ENCODE measurements at places on chromosomes 7 and 10. TPM values are rescaled to one million over a fixed set of nuclear protein-coding genes. Genes with fewer than 3 reads are reported as not detected.
A peak's percentile ranks its signal among the peaks of the same experiment; 100 is the strongest.

- DNase-seq, result no peak
Measured at GRCh38 chr7:82605247-82605864, 161.8 kb upstream of the CACNA2D1 start.

GRCh38 chr10:60114765-60115586, 208.6 kb upstream of the CCDC6 start:
- DNase-seq, result peak; percentile 9

- DNase-seq, result no peak
Measured at GRCh38 chr10:124414076-124414475, 4.6 kb downstream of the OAT start.

GRCh38 chr10:132875435-132875834, 66.9 kb downstream of the CFAP46 start:
- no peak for DNase-seq

- no peak for DNase-seq
Measured at GRCh38 chr7:66597461-66597860, 31.2 kb upstream of the KCTD7 start.

DNA sequence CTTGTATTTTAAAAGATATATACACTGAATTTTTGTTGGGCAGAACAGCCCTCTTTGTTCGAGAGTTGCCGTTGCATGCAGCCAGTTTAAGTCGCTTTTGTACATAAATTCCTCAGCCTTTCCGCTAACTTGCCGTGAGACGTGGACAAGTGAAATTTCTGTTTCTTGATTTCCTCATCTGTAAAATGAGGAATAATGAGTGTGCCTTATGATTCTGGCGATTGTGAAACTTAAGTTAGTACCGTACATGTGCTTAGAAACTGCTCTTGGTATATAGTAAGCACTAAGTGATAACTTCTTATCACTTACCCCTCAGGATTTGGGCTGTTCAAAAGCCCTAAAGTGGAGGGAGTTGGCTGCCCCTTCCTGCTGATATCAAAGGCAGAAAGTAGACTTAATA, 1.4 kb downstream of the CCNJ start:
- no peak for DNase-seq

DNA sequence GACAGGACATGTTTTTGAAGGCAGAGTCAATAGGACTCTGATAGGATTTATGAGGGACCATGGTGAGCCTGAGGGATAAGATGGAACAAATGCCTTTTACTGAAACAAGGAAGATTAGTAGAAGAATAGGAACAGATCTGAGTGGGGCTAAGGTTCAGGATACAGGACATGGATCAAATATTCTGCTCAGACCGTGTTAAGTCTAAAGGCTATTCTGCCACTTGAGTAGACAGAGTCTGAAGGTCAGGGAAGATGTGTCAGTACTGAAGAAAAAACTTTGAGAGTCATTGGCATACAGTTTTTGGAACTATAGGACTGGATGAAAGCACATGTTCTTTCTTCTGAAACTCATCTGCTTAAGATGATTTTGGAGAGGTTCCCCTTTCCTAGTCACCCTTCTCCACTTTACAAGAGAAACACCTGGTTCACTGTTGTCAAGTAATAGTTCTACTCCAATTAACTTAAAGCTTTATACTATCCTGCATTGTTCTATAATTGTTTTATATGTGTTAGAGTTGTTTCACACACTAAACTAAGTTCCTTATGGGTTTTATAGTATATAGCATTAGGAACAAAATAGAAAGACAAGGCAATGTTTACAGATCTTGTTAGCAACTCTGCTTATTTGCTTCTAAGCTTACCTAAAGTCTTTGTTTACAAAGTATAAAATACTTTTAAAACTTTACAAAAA, 43.4 kb downstream of the WASL start:
- no peak for DNase-seq

DNA sequence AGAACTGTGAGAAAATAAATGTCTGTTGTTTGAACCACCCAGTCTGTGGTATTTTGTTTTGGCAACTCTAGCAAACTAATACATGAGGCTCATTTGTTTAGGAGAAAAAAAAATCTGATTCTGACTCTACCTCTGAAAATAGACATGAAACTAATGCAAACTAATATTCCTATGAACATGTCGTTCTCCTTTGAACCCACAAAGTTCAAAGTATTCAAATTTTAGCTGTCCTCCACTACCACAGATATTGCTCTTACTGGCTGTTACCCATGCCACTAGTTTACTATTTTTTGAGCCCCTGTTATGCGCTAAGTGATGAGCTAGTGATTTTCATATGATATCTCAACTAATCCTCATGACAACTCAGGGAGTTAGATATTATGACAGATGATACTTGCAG, 58.8 kb upstream of the ZNF804B start:
- DNase-seq, result no peak

DNA sequence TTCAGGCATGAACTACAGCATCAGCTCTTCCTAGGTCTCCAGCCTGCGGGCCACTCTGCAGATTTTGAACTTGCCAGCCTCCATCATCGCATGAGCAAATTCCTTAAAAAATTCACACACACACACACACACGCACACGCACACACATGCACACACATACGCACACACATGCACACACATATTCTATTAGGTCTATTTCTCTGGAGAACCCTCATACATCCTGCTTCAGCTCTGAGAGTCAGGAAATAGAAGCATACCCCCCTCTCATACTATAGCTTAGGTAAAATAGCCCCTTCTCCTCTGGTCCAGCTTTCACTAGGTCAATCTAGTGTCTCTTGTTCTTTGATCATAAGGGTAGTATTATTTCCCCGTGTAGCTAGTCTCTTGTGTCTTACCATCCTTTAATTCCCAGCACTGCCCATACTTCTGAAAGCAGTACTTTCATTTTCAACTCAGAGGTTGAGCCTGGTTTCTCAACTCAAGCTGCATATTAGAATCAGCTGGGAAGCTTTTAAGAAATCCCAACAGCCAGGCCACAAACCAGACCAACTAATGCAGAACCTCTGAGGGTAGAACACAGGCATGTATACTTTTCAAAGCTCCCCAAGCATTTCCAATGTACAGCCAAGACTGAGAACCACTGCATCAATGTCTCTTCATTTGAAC, 30.9 kb upstream of the ITGB8 start:
- DNase-seq, result no peak

- no peak for DNase-seq
Measured at GRCh38 chr10:52927678-52928077, 155.1 kb upstream of the MBL2 start.

GRCh38 chr7:410395-410910, 109.2 kb downstream of the PDGFA start:
- DNase-seq, result no peak

- DNase-seq, result no peak
Measured at GRCh38 chr7:128791972-128792327, 182 bp downstream of the CCDC136 start.

DNA sequence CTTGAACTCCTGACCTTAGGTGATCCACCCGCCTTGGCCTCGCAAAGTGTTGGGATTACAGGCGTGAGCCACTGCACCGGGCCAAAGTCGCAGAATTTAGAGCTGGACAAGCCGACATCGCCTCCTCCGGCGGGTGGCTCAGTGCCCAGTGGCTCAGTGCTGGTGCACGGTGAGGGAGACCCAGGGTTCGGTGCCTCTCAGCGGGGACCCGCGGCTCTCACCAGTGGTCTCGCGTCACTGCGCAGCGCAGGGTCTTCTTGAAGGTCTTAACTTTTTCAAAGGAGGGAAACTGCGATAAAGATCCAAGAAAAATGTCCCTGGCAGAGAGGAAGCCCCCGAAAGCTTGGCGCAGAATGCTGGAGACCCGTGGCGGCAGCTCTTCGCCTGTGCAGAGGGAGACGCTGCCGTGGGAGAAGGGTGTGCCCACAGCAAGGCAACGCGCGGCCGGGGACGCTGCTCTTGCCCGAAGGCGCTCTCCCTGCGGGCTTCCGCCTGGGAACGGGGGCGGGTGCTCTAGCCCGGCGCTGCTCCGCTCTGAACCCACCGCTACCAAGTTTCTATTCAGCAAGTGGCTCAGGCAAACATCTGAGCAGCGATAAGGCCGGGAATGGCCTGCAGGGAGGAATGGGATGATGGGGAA, 324.3 kb downstream of the DNAJB6 start:
- no peak for DNase-seq

DNA sequence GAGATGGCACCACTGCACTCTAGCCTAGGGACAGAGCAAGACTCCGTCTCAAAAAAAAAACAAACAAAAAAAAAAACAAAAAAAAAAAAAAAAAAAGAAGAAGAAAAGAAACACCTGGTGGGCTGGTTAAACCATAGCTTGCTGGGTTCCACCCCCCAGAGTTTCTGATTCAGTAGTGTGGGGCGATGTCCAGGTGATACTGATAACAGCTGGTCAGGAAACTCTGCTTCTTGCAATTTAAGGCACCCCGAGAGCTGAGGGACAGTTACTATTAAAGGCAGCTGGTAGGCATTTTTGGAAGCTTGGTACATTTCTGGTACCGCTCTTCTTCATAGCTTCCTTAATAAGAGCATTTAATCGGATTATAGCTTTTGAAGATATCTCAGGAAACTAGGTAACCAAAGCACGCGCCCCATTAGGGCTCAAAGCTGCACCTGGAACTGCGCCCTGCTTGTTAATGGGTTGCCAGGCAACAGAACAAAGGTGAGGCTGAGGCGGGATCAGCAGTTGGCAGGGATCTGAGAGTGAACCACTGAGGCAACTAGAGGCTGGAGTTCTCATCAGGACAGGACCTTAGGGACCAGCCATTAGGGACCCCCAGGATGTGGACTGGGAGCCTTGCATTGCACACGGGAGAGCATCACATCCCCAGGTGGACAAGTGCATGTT, 6.5 kb upstream of the SDK1 start:
- DNase-seq, result no peak

- DNase-seq, result peak; percentile 48
Measured at GRCh38 chr7:107180378-107180777, 11.6 kb downstream of the HBP1 start.

DNA sequence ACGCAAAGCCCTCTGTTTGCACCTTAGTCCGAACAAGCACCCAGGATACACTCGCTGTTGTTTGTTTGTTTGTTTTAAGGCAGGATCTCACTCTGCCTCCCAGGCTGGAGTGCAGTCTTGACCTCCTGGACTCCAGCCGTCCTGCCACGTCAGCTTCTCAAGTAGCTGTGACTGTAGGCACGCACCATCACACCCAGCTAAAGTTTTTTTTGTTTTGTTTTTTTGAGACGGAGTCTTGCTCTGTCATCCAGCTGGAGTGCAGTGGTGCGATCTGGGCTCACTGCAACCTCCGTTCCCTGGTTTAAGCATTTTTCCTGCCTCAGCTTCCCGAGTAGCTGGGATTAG, 76.8 kb downstream of the CTBP2 start:
- DNase-seq, result no peak

DNA sequence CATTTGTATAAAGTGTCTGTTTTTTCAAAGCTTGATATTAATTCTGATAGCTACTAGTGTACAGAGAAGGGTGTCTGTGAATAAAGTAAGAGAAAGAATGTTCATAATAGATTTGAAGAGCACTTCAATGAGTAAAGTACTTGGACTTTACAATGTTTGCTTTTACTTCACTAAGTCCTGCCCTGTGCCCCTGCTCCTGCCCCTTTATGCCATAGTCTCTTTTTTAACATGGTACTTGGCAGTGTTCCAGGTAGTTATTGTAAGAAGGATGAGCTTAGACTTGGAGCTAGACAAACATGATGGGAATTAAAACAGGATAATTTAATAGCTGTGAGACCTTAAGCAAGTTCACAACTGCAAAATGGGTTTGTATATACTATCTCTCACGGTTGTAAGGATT, 41.0 kb downstream of the ZEB1 start:
- no peak for DNase-seq

GRCh38 chr10:118781541-118781940, 26.8 kb upstream of the CACUL1 start:
- DNase-seq, result no peak

DNA sequence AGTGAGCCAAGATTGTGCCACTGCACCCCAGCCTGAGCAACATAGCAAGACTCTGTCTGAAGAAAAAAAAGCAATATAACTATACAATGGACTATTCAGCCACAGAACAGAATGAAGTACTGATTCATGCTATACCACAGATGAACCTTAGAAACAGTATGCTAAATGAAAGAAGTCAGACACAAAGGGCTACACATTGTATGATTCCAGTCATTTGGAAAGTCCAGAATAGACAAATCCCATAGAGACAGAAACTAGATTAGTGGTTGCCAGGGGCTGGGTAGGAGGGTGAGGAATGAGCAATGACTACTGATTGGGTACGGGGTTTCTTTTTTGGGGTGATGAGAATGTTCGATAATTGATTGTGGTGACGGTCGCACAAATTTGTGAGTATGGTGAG, 9.6 kb upstream of the CFAP70 start:
- no peak for DNase-seq

DNA sequence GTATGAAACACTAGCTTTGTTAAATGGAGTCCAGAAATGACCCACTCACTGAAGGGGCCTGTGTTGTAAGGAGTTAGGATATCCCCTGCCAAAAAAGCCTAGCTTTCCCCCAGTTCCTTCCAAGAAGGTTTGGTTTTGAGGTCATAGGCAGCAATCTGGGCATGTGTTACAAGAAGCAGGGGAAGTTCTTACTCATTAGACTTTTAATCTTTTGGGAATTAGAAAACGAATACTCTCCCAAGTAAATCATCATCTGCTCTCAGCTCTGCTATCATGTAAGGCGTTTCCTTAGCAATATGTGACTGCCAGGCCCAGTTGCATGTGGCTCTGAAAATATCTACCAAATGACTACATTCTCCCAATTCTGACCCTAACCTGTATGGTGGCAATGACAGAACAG, 3.7 kb downstream of the NOD1 start:
- DNase-seq, result no peak

DNA sequence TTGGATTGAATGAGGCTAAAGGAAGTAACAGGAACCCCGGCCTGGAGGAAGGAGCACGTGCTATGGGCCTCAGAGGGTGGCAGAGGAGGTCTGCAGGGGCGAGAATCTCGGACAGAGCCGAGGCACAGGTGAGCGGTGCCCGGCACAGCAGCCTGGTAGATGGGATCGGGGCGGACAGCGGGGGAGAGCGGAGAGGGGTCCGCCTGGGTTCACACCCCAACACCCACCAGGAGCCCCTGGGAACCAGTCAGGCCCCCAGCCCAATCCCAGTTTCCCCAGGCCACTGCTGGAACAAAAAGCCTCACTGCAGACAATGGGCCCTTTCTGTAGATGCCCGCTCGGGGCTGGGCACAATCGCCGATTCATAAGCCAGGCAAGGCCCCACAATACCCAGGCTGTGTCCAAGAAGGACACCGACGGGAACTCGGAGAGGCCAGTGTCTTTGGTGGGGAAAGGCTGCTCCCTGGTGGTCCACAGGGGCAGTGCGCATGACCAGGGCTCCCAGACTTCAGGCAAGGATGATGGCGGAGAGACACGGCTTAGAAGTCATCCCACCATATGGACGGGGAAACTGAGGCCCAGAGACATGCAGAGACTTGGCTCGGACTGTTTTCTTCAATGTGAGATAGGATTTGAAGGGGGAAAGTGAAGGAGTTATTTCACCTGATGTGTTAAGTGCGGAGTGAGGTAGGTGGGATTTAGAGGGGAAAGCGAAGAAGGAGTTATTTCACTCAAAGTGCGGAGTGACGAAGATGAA, 106.9 kb upstream of the GPR26 start:
- no peak for DNase-seq

The GRM8 gene
- total RNA-seq, result not detected

The POLR2J2 gene
- 20.9 TPM for total RNA-seq

The GNAT3 gene
- not detected for total RNA-seq

The ATG9B gene
- total RNA-seq, result 14.9 TPM

The EGR2 gene
- 54.5 TPM for total RNA-seq

The HOXA9 gene
- total RNA-seq, result not detected

The PNLIP gene
- total RNA-seq, result not detected

The IFIT2 gene
- 4.9 TPM for total RNA-seq

The NUTM2E gene
- not detected for total RNA-seq

Data from activated naive CD4-positive, alpha-beta T cell treated with anti-CD3 and anti-CD28 coated beads, Interleukin-2, amount 50 U/mL, for 72 hours (primary cell).